ENCODE measurements at places on chromosomes 2 and 18.

DNA sequence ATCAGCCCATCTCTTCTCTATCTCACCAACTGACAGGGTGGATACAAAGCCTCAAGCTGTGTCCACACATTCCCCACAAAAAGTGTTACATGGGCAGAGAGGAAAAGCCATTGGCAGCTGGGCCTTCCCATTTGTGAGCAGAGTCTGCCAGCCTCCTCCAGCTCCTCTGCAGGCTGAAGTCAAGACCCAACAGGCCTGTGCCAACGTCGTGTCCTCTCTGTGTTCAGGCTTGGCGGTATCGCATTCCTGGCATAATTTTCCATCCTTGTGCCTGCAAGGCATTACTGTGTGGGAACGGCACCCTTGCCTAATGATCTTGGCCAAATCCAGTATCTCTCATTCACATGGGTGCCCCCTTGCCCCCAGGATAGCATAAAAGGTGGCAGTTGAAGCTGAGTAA is 41.5 kb upstream of the APCDD1 start:
- DNase-seq: no peak

DNA sequence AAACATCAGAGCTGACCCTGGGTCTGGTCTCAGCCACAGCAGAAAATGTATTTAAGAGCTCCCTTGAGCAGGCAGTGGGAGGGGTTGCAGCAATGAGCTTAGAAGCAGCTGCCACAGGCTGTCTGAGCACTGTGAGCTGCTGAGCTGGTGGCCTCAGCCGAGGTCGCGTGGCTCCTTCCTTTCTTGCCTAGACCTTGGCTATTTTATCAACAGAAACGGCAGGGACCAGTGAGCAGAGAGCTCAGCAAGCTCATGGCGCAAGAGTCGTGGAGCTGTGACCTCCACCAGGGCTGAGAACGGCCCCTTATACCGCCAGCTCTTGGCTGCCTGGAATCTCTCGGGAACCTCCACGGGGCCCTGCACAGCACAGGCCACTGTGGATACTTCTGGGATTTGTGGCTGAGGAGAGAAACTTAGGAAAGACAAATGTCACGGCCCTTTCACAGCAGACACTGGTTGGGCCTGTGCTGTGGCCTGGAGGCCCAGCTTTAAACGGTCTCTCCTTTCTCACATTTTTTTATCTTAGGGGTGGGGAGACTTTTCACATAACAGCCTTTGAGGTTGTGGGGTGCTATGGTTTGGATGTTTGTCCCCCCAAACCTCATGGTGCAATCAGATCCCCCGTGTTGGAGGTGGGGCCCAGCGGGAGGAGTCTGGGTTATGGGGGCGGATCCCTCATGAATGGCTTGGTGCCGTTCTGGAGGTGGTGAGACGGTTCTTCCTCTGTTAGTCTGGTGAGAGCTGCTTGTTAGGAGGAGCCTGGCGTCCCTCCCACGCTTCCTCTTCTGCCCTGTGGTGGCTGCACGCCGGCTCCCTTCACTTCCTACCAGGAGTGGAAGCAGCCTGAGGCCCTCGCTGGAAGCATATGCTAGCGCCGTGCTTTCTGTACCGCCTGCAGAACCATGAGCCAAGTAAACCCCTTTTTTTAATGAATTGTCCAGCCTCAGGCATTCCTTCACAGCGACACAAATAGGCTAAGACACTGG is 1.7 kb downstream of the ALLC start:
- peak; percentile 36 for DNase-seq

DNA sequence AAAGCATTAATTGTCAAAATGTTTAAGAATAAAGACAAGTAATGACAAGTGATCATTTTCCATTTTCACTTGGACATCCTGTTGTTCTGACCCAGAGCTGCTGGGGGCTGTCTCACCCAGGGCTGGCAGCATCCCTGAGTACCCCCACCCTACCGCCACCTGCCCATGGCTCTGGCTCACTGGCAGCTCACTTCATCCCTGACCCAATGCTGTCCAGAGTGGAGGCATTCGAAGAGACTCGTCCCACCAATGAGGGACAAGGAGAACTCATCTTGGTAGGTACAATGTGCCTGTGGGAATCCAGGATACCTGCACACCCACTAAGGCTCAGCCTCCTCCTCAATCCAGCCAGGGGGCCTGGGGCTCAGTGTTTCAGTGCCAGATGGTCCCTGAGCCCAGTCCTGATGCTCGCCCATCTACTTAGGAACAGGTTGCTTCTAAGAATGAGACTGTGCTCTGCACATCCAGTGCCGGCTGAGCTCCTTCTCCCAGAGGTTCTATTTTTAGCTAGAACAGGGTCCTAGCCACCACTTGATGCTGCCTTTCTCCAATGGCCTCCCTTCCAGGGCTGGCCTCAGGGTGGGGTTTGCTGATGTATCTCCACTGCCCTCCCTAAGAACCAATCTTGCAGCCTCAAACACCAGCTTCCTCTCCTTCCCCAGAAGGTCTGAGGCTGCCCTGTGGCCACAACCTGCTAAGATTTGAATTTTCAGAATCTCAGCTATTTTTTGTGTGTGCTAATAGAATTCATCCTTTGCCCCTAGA is 53.7 kb downstream of the ADD2 start:
- DNase-seq: no peak

DNA sequence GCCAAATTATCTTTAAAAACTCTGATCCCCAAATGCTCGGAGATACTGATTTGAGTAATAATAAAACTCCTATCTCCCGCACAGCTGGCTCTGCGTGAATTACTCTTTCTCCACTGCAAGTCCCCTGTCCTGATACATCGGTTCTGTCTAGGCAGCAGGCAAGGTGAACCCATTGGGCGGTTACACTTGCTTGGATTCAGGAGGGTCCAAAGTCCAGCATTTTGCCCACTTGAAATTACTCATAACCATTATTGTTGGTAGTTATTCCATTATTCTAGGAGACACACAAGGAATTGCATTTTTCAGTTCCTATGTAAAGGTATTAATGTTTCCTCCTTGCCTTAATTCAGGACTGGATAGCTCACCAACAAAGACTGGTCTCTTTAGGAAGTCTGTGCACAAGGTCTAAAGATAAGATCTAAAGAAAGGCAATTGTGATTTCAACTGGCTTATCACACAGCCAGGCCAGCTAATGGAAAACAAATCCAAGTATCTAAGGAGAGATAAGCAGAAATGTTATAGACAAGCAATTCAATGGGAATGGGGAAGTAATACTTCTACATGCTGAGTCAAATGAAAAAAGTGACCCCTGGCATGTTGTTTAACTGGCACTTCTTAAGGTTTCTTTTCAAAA is 23.2 kb upstream of the NPC1 start:
- no peak for DNase-seq

GRCh38 chr2:114614592-114614991 is 172.2 kb downstream of the DPP10 start:
- no peak for DNase-seq

DNA sequence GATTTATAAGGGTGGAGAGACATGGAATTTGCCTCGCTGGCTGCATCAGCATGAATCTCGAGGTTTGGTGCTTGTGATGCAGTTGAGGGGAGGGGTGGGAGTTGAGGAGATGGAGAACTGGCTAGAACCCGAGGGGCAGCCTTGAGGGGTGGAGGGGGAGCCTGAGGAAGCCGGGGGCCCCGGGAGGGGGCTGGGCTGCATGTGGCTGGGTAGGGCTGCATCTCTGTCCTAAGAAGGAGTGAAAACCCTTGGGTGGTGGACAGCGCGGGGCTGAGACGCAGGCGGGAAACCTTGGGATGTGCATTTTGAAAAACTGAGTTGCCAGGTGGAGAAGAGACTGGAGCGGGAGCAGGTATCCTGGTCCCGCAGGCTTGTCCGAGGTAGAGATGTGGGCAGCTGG is 64.2 kb downstream of the SNTG2 start:
- DNase-seq: no peak

DNA sequence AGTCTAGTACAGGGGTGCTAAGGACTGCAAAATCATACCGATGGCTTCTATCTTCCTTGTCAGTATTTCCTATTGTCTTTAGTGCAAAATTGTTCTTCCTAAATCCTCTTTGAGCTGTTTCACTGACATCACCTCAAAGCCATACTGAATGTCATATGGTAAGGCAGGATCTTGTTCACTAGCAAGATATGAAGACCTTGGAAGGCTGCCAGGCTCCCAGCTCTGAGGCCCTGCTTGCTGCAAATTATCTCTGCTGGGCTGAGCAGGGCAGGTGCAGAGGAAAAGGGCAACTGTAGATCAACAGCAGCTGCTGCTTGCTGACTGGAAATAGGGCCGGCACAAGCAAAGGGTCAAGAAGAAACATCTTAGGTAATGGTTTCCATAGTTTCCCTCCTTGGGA is 58.2 kb downstream of the PMAIP1 start:
- peak; percentile 67 for DNase-seq

- DNase-seq: no peak
Observed at GRCh38 chr2:146251328-146251727, 1593.5 kb upstream of the ACVR2A start.

DNA sequence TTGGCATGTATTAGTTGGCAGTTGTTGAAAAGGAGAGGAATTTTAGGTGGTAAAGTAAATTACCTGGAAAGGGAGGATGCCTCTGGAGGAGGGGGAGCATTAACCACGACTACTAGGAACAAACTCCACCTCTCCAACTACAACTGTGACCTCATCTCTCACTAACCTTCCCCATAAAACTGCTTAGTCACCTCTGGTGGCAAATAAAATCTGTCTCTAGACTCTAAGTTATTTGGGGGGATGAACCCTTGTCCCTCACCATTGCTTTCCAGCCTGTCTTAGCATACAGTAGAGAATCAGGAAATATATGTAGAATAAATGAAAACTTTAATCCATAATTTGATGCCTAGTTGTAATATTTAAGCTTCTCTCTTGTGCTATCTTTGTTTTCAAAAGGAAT is 27.6 kb upstream of the MYO1B start:
- DNase-seq: no peak

DNA sequence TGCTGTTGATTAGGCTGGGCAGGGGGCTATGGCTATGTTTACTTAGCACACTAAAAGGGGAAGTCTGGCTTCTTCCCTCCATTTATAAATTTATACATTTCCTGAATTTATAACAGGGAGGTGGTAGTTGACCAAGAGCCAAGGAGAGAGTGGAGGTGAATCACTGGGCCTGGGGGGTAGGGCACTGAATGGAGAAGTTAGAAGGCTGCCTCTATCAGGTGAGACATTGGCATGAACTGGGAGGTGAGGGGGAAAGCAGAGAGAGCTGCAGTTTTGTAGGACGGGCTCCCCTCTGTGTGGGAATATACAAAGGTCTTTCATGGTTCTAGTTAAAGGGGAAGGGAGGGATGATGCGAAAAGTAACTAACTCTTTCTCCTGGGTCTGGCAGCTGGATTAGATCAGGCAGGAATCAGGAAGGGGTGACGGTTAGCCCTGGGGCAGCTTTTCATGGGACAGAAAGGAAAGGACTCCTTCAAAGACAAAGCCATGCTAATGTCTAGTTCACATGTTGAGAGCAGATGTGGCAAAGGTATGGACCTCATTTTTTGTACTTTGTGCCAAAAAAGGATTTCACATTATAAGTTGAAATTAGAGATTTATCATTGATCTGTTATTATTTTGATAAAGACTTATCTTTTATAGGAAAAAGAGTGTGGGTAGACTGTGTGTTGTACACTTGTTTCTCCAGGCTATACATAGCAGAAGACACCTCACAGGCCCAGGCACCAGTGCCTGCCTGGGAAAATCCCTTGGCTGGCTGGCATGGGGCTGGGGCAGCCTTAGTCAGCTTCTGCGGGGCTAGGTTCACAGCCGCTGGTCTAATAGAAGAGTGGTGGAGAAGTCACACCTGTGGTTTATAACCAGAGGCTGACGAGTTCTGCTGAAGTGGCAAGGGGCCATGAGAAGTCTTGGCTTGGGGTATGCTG is 158.7 kb downstream of the CLIP4 start:
- no peak for DNase-seq

- no peak for DNase-seq
Observed at GRCh38 chr2:120307482-120307881, 38.5 kb upstream of the INHBB start.

GRCh38 chr2:197035002-197035401 is 108.5 kb upstream of the PGAP1 start:
- no peak for DNase-seq

DNA sequence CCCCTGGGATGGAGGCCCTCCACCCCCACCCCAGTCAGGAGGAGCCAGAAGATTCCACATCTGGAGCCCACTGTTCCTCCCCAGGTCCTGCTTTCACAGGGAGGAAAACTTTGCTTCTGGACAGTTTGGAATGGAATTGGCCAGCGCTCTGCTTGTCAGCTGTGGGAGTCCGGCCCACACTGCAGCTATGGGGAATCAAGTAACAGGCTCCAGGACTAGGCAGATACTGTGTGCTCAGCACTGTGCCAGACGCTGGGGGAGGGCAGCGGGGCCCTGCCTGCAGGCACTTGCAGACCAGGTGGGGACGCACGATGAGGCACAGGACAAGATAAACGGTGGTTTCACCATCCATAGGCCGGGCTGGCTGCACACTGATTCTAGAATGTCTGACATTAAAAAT is 114.0 kb downstream of the STPG4 start:
- DNase-seq: peak; percentile 68

- DNase-seq: peak; percentile 38
Observed at GRCh38 chr2:229463841-229464346, 192.8 kb upstream of the PID1 start.

DNA sequence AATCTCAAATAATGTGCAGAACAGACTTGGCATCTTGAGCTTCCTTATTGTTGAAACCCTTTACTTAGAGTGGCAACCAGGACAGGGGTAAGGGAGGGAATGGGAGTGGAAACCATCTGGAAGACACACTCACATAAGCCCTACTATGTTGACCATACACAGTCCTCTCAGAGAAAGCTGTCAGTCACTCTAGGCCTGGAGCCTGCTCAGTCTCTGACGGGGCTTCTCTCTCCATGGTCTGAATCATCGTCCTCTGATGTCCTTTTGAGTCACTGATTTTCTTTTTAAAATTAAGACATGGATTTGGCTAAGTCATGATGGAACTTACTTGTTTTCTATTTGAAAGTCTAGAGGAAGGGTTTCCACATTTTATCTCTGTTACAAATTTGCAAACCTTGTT is 74.0 kb downstream of the MYO1B start:
- no peak for DNase-seq

DNA sequence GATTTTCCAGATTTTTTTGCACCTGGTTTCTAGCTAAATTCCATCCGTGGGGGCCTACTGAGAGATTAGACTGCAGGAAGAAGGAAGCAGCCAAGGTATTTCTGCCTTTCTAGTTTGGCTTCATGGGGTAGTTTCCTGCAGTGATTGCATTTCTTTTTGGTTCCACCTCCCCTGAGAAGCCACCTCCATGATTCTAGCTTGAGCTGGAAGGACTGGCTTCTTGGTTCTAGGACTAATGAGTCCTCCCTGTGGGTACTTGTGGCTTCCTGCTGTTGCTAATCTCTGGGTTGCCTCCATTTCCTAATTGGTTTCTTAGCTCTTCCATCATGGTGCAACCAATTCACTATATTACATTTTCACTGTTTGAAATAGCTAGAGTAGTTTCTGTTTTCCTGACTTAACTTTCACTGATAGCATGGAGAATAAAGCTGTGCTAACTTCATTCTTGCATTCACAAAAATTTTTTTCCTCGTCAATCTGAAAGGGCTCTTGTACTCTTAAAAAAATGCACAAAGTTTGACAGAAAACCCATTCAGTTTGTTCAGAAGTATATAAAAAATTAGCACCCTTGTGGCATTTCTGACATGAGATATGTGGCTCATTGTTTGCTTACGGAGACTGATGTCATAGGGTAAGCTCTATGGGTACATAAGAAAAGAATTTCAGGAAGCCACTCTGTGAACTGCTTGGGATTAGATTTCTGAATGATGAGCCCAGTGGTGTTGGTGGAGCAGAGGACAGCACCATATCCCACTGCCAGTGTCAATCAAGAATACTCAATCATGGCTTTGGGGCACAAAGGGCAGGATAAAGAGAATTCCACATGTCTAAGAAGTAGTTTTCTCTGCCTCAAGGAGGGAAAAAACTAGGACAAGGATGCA is 242.8 kb upstream of the RBMS1 start:
- DNase-seq: no peak

Data from left hindlimb (tissue), 1 donor.